Ovary (tissue), 10 donors: ENCODE measurements at places on chromosomes 3 and 15. TPM values are rescaled to one million over a fixed set of nuclear protein-coding genes. Genes with fewer than 3 reads are reported as not detected.

POLQ gene
- total RNA-seq = 0.40 TPM

EPHB1 gene
- total RNA-seq = 1.6 TPM

GRCh38 chr15:70385052-70385451 is 287.3 kb upstream of the TLE3 start:
- no peak for DNase-seq

DNA sequence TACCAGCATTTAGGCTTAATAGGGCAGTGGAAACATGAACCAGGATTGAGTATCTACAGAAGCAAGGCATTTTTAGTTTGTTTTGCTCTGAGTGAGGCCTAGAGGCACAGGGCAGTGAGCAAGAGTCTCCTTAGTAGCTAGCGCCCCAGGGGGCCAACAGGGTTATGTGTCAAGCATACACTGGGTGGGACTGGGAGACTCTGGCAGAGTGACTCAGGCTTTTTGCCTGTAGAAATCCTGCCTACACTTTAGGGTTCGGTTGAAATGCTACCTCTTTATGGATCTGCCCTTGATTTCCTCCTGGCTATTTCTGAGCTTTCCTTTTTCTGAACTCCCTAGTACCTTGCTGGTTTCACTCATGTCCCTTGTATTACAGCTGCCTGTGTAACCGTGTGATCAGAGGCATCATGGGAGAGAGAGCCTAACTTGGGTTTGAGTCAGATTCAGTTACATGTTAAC is 72.2 kb downstream of the TOP2B start:
- DNase-seq = peak; percentile 60

GRCh38 chr3:178295292-178295912 is 240.8 kb upstream of the KCNMB2 start:
- no peak for DNase-seq

GRCh38 chr15:28125673-28126651 is 26.8 kb upstream of the OCA2 start:
- no peak for DNase-seq

GRCh38 chr3:107082527-107082926 is 294.7 kb upstream of the CCDC54 start:
- DNase-seq = no peak

- no peak for DNase-seq
Observed at GRCh38 chr15:92383519-92384324, 10.0 kb upstream of the ST8SIA2 start.

DNA sequence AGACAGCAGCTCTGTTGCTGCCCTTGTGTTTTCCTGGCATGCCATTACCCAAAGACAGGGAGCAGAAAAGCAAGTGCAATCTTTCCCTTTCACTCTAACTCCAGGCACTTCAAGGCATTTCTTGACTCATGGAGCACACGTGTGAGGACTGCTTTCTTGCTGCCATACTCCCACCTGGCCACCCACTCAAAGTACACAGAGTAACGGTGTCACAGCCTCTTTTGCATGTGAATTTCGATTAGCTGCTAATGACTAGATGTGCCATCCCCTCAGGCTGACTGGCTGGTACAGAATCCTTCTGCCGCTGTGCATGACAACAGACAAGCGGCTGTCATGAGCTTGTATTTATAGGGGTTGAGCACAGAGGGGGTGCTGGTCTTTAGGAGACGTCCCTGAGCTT is 380.6 kb downstream of the CTNNB1 start:
- no peak for DNase-seq

GRCh38 chr15:29322415-29322814 is 52.8 kb upstream of the NSMCE3 start:
- no peak for DNase-seq
